ENCODE measurements at places on chromosomes 1 and 21.

GRCh38 chr1:219500327-219500897 lies 112.5 kb downstream of the ZC3H11B start:
- DNase-seq, result no peak

GRCh38 chr1:33013791-33014190 lies 22.9 kb downstream of the AK2 start:
- no peak for DNase-seq

- no peak for DNase-seq
Observed at GRCh38 chr1:34771573-34772371, 9.2 kb upstream of the GJB3 start.

- no peak for DNase-seq
Observed at GRCh38 chr1:85467929-85468540, 3.1 kb upstream of the DDAH1 start.

DNA sequence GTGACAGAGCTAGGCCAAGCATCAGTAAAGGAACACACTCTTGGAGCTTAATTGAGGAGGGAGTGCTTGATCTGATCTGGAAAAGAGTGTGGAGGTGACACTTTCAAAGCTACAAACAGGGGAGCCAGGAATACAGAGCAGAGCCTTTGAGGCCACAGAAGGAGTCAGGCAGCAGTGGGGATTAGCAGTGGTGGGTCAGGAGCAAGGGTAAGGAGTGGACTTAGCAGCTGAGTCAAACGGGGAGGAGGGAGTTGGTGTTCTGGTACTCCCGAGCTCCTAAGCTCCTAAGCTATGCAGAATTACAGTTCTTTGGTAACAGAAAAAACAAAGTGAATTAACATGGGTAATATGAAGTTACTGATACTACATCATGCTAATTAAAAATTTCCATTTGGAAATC lies 14.5 kb downstream of the RAB4A start:
- DNase-seq, result no peak

DNA sequence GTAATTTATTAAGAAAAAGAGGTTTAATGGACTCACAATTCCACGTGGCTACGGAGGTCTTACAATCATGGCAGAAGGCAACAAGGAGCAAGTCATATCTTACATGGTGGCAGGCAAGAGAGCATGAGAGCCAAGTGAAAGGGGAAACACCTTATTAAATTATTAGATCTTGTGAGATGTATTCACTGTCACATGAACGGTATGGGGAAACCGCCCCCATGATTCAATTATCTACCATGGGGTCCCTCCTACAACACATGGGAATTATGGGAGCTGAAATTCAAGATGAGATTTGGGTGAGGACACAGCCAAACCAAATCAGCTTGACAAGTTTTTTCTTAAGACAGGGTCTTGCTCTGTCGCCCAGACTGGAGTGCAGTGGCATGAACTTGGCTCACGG lies 14.3 kb downstream of the DAP3 start:
- no peak for DNase-seq

DNA sequence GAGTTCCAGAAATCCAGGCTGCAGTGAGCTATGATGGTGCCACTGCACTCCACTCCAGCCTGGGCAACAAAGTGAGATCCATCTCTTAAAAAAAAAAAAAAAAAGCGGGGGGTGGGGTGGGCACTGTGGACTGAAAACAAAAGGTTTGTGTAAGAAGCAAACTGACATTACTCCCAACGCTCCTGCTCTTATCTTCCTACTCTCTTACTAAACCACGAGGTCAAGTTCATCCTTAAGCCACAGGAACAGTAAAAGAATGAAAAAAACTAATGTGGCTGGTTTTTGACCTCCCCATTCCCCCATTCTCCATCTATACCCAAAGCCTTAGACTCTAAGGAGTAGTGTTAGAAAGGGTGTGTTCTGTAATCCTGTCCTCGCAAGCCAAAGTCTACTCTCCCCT lies 30.8 kb downstream of the TFAP2E start:
- DNase-seq, result no peak

GRCh38 chr1:220441211-220441610 lies 86.7 kb upstream of the MARK1 start:
- no peak for DNase-seq

GRCh38 chr21:44714905-44715304 lies 3.5 kb upstream of the TSPEAR start:
- DNase-seq, result no peak

GRCh38 chr1:65963156-65963888 lies 170.6 kb downstream of the PDE4B start:
- no peak for DNase-seq

DNA sequence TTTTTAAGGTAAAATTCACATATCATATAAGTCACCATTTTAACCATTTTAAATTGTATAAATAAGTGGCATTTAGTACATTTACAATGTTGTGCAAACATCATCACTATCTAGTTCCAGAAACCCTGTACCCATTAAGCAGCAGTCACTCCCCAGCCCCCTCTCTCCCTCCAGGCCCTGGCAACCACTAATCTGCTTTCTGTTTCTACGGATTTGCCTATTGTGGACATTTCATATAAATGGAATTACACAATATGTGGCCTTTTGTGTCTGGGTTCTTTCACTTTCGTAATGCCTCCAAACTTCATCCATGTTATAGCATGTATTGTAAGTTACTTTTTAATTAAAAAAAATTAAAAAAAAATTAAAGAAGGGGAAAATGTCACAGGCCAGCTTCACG lies 58.0 kb upstream of the RAB3GAP2 start:
- DNase-seq, result no peak

GRCh38 chr1:94358630-94359599 lies 59.3 kb upstream of the ABCD3 start:
- no peak for DNase-seq

- peak; percentile 56 for DNase-seq
Observed at GRCh38 chr21:39445321-39446269, at the start of gene LCA5L. TSS of gene LCA5L (minus strand) at chr21:39445778. CDS start at chr21:39428493, 17,285 bp downstream.

- no peak for DNase-seq
Observed at GRCh38 chr1:228647523-228648444, 87.5 kb upstream of the RHOU start.

DNA sequence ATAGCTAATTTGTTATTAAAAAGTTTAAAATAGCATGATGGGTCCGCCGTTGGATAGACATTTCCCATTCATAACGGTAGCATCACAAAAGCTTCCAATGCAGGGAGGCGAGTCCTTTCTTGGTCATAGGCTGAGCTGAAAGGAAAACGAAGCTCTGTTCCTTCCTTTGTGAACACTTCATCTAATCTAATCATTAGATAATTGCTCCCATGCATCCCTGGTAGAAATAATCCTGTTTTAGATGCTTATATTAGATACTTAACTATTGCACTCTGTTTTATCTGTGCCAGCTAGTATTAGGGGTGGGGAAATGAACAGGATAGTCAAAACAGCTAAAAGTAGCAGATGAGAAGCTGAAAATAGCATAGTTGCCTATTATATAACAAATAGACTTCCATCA lies 215.0 kb downstream of the SLC35F3 start:
- no peak for DNase-seq

GRCh38 chr1:155890251-155890650 lies 20.9 kb downstream of the RIT1 start:
- DNase-seq, result no peak

GRCh38 chr1:229984310-229984991 lies 82.6 kb upstream of the GALNT2 start:
- DNase-seq, result no peak

GRCh38 chr1:52668711-52669110 lies 29.4 kb downstream of the COA7 start:
- DNase-seq, result no peak

GRCh38 chr1:57270927-57271698 lies 152.7 kb downstream of the DAB1 start:
- DNase-seq, result no peak

DNA sequence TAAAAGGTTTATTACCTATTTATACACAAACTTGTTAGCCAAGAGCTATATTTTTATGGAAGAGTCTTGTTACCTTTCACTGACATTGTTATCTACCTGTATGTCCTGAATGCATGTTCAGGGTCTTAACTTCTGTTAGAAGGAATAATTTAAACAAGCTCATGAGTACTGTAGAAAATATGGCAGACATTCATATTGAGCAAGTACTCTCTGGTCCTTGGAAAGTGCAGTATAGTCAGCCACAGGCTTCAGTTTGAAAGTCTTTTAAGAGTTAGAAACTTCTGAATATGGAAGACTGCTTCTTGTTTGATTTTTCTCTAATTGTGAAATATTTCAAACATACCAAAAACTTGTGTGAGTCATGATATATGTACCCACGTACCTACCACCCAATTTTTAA lies 16.6 kb downstream of the DIP2A start:
- no peak for DNase-seq

- no peak for DNase-seq
Observed at GRCh38 chr1:206036663-206037455, 13.2 kb upstream of the CTSE start.

- no peak for DNase-seq
Observed at GRCh38 chr1:86231076-86231475, 74.5 kb upstream of the COL24A1 start.

- no peak for DNase-seq
Observed at GRCh38 chr1:153357076-153357852, 390 bp upstream of the S100A9 start.

- DNase-seq, result no peak
Observed at GRCh38 chr21:14684071-14684470, 138.0 kb upstream of the SAMSN1 start.

Measured in cortex of kidney (tissue), 1 donor.